ENCODE measurements at places on chromosomes 7 and 10. TPM values are rescaled to one million over a fixed set of nuclear protein-coding genes. Genes with fewer than 3 reads are reported as not detected.

The NUB1 gene
- total RNA-seq, result 48.6 TPM

The FHIP2A gene
- total RNA-seq, result 37.4 TPM

GRCh38 chr10:3339121-3339520, 166.5 kb upstream of the PITRM1 start:
- DNase-seq, result no peak

The NKX6-2 gene
- total RNA-seq, result not detected

- no peak for DNase-seq
Observed at GRCh38 chr10:46019569-46020343, 10.7 kb downstream of the NCOA4 start.

The ST8SIA6 gene
- 0.44 TPM for total RNA-seq

- DNase-seq, result no peak
Observed at GRCh38 chr7:40828686-40829600, 694.1 kb downstream of the SUGCT start.

DNA sequence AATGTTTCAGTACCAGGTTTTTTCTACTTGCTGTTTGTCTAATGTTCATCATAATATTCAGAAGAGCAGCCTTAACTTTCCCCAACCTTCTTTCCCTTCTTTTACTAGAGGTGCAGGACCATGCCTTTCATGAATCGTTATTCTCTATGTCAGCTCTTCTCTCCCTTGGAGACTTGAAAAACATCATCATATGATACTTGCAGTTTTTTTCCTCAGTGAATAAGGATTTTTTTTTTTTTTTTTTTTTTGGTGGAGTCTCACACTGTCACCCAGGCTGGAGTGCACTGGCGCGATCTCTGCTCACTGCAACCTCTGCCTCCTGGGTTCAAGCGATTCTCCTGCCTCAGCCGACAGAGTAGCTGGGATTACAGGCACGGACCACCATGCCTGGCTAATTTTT, 30.1 kb downstream of the SMNDC1 start:
- DNase-seq, result no peak

DNA sequence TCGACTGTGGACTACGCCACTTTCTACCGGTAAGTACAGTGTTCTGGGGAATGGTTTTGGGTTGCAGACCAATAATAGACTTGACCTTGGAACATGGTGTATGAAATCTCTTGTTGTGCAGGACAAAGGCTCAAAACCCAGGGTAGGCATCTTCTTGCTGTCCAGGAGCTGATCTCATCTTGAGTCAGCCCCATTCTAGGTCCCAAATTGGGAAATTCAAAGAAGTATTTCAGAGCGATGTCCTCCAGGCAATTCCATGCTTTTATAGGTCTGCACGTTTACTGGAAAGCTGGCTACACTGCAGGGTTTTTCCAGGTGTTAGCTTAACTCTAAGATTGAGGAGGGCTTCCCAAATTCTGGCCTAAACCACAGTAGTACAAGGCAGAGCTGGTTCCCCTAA, 180.7 kb downstream of the BMPER start:
- DNase-seq, result no peak

The NSUN6 gene
- 7.3 TPM for total RNA-seq

DNA sequence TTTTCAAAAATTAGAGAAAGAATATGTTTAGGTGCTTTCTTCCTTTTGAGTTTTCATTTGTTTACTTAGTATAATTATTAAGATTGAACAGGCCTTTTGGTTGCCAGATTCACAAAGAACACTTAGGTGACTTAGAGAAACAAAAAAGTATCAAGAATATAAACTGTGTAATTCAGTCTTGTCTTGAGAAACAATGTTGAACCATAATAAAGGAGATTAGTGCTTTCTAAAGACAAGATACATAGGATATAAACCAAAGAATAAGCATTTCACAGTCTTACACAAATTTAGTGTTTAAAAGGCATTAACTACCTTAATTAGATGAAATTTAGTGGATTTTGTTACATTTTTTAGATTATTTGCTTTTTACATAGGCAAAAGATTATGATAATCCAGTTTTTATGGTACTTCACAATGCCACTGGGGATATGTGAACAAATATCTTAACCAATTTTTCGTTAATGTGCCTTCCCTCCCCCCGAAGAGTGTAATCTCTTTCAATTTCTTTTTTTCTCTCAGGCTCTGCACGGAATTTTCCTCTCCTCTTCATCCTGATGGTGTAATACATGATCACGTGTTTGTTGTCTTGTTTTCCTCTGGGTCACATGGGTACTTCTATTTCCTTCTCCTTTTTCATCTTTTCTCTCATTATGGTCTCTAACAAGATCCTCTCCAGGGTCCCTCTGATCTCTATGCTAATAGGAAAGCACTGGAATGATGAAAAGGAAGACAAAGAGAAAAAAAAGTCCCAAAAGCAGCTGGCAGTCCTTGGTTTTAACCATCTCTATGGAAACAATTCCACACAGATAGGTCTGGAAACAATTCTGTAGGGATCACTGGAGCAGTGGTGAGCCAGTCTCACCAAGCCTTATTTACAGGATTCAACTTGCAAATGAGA, 3.7 kb upstream of the HNRNPH3 start:
- no peak for DNase-seq

The CHN2 gene
- total RNA-seq, result 25.9 TPM

DNA sequence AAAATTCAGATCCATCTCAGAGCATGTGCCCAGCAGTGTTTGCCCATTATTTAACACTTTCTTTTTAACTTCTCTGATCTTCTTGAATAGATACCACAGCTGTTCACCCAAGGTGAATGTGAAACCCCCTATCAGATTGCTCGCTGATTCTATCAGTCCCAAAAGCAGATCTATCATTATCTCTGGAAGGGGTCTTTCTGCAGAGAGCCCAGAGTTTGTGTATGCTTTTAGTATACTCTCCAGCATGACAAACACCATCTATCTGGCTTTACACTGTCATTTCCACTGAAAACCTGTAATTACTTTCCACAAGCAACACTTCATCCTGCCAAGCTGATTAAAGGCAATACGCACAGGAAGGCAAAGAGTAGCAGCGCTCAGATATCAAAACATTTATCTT, 168.2 kb downstream of the CACNA2D1 start:
- no peak for DNase-seq

DNA sequence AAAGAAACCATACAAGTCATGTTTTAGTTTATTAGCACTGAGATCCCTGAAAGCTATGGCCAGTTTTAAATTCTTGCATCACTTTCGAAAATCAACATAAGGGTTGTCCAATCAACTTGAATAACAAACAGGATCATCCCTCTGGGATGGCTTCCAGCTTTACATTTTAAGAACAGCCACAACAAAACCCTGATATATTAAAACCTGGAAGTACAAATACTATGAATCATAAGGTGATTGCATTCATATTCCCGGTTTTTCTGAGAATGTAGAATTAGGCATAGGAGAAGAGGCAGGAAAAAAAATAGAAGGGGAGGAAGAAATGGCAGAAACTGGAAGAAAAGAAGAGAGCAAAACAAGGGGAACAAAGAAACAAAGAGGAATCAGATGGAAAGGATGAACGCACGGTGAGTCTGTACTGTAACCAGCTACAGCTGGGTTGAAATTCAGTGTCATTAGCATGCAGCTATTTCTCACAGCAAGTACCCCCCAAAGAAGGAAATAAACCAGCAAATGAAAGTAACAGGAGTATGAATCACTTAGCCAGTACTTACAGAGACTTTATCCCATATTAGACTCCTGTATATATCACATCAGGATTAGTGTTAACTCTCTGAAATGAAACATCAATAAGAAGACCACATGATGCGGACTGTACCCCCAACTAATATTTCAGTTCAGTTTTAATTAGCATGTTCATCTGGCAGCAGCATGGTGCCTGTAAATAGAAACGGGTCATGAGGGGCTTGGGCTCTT, 301.3 kb downstream of the RNLS start:
- DNase-seq, result no peak

The BRI3 gene
- total RNA-seq, result 39.0 TPM

Data from omental fat pad (tissue), 4 donors.